ENCODE measurements at places on chromosomes 11 and 22.

DNA sequence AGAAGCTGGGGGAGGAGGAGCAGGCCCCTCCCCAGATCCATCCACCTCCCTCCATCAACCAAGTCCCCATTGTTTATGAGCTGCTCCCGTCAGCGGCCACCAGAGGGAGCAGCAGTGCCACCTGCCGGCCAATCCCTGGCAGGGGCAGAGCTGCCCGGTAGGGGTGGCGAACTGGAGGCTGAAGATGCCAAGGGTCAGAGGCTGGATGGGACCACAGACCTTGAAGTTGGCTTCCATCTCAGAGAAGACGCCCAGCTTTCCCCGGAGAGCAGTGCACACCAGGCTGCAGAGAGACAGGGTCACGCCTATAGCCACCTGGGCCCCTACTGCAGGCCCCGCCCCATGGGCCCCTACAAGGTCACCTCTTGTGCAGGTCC is 3.6 kb downstream of the FIBP start:
- peak; percentile 49 for DNase-seq

DNA sequence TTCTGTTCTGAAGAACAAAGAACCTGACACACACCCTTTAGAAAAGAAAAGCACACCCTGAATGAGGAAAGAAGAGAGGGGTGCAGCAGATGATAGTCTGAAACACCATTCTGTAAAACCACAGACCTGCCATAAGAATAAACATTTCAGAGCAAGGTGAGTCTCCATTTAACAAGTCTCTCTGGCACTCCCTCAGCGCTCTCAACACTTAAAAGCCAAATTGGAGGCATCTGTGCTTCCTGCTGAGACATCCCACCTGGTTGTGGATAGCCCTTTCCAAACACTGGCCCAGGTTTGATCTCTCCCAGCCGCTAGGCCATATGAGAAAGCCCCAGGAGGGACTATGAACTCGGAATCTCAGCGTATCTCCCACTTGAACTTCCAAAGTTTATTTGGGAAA is 36.3 kb downstream of the ETS1 start:
- no peak for DNase-seq

DNA sequence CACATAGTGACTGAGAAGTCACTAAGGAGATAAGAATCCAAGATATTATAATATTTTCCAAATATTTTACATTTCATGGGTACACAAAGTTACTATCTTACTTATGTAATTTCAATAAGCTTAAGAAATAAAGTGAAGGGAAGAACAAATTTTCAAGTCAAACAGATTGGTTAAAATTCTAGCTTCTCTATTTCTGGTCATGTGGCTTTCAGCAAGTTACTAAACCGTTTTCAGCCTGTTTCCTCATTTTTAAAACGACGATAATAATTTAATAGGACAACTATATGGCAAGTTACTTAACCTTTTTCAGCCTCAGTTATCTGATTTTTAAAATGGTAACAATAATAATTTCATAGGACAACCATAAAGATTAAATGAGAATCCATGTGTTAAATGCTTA is 15.6 kb downstream of the DCUN1D5 start:
- no peak for DNase-seq

DNA sequence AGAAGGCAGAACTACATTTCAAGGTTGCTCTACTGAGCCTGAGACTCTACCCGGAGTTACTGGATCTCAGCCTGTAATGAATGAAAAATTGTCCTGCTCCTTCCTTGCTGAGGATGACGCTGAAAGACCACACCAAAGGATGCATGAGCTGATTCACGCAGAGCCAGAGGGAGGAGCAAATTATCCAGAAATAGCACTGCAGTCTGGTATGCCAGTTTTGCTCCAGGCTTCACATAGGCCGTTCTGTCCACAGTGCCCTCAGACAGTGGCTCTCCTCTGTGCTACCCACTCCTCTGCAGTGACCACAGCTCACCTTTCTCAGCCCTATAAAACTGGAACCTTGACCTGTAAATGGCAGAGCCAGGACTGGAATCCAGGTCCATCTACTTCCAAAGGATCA is 79.3 kb upstream of the GALNT18 start:
- no peak for DNase-seq

DNA sequence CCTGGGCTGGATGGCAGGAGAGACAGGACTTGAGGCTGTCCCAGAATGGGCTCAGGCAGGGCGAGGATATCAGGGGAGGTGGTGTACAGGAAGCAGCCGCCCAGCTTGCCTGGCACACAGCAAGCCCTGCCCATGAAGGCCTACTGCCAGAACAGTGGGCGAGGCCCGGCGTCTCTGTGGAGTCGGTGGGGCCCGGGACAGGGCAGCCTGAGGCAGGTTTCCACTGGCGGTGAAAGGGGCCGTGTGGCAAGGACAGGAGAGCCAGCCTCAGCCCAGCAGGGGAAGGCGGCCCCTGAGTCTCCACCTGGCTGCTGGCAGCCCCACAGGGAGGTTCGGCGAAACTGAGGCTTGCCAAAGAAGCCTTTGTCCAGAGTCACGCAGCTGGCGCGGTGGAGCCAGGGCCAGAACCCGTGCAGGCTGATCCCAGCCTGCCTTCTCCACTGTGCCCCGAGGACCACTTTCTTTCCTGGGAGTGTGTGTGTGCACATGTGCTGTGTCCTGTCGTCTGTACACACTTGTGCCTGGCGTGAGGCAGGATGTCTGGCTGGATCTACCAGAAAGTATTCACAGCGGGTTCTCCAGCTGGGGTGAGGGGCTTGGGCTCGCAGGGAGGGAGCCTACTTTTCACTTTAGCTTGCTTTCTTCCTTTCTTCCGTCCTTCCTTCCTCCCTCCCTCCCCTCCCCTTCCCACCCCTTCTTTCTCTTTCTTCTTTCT is 1.2 kb downstream of the TSPO start:
- peak; percentile 29 for DNase-seq

- DNase-seq: no peak
Measured at GRCh38 chr22:35450824-35451569, 51.1 kb downstream of the MCM5 start.

DNA sequence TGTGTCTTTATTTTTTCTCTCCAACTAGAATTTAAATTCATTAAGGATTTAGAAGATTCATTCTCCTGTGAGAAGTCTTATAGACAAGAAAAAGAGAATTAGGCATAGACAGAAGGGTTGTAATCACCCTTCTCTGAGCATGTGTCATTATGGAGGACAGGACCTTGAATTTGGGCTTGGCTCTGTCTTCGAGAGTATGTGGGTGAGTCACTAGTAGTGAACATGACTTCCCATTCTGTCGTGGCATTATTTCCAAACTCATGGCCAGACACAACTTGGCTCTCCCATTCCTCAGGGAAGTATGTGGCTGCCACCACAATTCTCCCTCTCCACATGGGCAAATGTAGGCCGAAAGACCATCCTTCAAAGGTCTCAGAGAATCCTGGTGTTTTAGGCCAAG is 14.3 kb upstream of the ANKK1 start:
- DNase-seq: no peak

- DNase-seq: no peak
Measured at GRCh38 chr11:12289667-12290476, 87.5 kb upstream of the PARVA start.

DNA sequence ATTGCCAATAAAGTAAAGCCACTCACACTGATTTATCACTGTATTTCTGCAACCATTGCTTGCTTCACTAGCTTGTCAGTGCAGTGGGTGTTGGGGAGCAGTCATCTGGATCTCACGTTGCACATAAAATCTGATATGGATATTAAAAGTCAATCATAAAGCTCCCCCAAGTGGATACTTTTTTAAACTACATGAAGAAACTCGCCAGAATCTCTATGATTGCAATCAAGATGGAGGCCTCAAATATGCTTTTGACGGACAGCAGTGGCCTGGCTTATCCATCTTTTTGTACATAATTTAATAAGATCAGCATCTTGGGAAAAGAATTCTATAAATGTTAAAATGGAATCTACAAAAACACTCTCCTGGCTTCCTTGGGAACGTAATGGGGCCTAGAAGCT is 137.7 kb downstream of the WT1 start:
- DNase-seq: no peak

DNA sequence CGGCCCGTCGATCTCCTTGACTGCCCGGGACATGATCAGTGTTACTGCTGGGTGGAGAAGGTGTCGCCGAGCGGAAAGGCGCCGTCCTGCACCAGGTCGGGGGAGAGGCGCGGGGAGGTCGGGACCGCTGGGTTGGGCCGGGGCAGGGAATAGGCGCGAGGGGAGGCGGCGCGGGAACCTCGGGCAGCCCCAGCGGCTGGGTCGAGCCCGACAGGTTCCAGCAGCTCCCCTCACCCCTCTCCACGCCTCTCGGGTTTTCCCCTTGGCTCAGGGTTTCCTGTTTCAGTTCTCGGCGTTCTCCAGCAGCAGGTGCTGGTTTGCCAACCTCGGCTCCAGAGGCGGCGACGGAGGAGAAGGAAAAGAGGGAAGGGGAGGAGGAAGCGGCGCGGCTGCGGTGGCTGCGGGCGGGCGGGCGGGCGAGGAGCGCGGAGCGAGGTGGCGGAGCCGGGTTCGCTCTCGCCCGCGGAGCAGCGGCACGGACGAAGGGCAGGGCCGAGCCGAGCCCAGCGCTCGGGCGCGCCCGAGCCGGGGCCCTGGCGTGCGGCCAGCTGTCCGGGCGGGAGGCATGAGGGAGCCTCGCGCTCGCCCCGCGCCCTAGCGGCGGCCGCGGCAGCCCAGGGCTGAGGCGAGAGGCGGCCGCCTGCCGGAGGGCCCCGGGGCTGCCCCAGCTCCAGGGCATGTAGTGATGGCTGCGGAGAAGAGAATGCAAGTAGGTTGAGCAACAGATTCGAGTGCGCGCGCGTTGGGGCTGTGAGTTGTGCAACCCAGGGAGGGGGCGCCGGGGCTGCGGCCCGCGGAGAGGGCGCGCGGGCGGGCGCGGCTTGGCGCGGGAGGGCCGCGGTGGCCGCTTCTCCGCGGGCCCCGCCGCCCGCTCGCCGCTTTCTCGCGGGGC is at the start of gene ZC3H12C:
TSS of gene ZC3H12C (plus strand) at position 878 of the 892 bp plus-strand sequence. CDS start 20 bp downstream, outside the sequence.
- peak; percentile 83 for DNase-seq

DNA sequence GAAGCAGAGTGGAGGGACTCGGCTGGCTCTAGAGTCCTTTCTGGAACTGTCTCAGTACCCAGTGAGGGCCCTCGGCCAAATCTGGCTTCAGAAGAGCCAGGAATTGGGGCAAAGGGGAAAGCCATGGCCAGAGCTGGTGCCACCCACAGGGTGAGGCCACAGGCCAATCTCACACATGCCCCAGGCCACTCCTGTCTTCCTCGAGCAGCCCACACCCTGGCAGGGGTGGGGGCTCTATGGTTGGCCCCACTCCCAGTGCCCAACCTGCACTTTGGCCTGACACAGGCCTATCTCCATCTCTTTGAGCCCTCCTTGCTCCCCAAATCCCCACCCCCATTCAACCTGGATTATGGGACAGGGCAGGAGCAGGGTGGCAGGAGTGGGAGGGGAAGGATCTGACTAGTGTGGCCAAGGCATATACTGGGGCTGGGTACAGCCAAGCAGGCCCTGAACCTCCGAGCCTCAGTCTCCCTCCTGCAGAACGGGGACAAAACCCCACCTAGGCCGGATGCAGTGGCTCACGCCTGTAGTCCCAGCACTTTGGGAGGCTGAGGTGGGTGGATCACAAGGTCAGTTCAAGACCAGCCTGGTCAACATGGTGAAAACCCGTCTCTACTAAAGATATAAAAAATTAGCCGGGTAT is 6.9 kb downstream of the TST start:
- DNase-seq: no peak

DNA sequence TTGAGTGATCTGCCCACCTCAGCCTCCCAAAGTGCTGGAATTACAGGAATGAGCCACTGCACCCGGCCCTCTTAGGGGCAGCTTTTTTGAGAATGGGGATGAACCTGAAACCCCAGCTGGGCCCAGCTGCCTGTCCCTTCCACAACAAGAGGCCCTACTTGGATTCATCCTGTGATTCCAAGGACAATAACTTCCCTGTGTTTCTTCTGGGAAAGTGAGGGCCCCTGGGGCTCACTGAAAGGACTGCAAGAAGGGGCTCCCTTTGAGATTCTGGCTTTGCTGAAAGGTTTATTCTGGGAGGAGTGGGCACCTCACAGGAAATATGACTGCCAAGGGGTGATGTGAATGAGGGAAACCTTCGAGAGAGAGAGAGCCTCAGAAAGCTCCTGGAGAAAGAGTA is 12.3 kb upstream of the GNAZ start:
- no peak for DNase-seq

- DNase-seq: no peak
Measured at GRCh38 chr22:48536541-48537342, 1290.9 kb downstream of the BRD1 start.

GRCh38 chr22:26109686-26110315 is 59.5 kb upstream of the SEZ6L start:
- DNase-seq: no peak

GRCh38 chr11:106091480-106092123 is 14.1 kb downstream of the AASDHPPT start:
- DNase-seq: no peak

DNA sequence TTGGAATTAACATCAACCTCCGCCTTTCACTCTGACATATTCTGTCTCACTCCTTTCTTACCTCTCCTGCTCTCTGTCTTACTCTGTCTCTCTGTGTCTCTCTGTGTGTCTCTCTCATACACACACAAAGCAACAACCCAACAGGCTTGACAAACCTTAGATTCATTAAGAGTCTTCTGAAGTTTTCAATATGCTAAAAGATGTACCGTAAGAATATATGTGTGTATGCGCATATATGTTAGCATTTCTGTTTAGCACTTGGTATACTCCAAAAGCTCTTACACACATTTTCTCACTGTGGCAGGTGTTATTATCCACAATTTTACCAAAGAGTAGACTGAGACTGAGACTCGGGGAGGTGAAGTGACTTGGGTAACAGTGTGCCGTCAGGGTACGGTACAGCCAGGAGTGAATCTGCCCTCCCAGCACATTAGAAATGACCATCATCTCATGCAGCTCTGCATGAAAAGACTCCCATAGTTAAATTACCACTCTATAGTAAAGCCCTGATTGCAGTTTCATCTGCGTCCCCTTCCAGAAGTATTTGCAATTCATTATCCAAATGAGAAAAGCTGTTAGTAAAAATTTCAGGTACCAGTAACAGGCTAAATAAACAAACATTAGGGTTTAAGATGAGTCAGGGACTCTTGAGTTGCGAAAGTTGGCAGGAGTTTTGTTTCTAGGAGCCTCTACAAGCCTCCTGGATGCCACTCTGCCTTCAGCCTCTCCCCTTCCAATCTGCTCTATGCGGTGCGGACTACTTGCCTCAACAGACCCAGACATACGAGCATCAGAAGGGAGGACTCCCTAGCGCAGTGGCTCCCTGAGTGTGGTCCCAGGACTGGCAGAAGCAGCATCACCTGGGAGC is 195.2 kb upstream of the TMEM45B start:
- no peak for DNase-seq

DNA sequence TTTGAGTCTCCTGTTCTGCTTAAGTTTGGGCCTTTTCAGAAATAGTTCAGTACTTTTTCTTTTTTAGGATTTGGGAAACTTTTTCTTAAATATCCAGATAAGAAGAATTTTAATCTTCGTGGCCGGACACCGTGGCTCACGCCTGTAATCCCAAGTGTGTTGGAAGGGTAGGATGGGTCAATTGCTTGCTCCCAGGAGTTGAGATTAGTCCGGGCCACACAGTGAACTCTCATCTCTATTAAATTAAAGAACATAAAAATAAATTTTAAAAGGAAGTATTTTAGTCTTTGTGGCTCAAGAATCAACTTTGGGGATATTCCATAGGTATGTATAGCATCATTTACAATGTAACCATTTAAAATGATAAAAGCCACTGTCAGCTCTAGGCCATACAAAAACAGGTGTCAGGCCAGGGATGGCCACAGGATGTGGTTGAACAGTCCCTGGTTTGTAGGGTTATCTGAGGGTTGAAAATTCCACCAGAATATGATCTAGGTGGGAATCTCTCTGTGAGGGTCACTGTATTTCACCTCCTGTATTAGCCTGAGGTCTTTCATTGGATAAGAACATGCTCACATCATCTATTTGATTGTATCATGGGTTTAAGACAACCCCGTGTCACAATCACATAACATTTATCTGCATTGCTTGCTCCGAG is 115.6 kb downstream of the GGTLC2 start:
- no peak for DNase-seq

- DNase-seq: peak; percentile 50
Measured at GRCh38 chr22:24938741-24939341, 7.7 kb downstream of the LHFPL7 start.
